Bone marrow (tissue), 2 donors: ENCODE measurements at places on chromosomes 5 and 9.
A peak's percentile ranks its signal among the peaks of the same experiment; 100 is the strongest.

DNA sequence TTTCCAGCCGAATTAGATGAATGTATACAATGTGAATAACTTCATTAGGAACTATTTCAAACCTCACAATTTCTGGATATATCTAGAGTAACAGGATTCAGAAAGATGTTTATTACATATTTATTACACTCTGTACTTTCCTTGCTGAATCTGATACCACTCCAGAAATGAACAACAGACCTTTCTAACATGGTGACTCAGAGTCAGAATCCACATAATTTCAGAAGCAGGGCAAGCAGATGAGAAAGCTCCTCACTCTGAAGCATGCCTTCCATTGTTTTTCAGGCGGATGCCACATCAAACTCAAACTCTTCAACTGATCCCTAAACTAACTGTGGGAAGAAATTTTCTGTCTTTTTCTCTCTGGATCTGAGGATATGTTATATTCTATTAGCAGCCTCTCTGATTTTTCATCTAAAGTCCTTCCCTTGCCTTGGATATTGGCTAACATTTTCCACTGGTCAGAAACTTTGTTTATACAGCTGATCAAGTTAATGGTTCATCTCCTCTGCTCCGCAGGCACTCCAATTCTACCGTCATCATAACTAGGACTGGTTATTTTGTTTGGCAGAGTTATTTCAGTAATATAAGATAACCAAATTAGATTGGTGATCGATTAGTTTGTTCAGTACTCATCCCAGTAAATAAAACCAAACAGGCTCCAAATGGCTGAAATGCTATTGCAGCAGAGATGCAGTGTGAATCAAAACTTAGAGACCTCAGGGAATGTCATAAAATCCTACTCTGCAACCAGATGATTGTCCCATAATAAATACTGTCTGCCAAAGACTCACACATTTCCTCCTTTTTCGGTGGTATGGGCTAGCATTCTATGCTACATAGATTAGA, 556.0 kb downstream of the EBF1 start:
- no peak for DNase-seq

DNA sequence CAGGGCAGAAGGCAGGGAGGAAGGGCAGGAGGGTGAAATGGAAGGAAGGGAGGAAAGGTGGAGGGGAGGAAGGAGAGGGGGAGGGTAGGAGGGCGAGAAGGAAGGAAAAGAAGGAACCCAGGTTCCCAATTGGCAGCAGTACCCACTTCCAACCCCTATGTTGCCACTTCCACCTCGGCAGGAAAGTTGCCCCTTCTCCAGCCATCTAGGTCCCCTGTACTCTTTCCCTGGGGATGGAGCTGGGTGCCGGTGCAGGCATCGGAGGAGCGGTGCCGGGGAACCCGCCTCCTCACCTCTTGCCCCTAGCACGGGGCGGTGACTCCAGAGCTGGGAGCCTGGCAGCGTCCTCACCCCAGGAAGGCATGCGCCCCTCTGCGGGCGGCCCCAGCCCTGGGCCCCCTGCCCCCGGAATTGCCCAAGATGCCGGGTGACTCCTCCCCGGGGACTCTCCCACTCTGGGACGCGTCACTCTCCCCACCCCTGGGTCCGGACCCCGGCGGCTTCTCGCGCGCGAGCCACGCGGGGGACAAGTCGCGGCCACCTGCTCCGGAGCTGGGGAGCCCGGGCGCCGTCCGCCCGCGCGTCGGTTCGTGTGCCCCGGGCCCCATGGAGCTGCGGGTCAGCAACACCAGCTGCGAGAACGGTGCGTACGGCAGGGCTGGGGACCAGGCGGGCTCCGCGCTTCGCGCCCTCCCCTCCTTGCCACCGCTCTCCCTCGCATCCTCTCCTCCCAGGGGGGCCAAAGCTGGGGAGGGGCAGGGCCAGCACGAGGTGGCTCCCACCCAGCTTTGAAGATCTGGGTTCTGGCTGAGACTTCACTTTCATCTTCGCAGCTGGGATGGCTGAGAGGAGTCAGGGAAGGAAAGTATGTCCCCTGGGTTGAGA, at the start of gene NIPAL4:
NIPAL4 (plus strand) TSS at position 499 of the 885 bp plus-strand sequence; CDS start at position 607, 108 bp downstream.
- no peak for DNase-seq

DNA sequence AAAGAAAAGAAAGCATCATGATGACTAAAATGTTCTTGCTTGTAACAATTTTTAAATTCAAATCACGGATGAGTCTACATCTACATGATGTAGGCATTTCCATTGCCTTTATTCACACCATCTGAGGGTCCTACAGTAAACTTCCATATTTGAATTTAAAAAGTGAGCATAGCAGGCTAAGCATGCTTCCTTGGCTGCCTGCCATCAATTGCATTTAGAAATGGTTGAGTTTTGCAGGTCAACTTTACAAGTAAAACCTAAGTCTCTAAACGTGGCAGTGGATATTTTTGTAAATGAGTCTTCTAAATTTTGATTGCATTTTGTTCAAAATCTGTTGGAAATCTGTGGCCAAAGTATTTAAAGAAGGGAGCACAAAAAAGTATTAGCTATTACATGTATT, 136.5 kb upstream of the PTCH1 start:
- DNase-seq = no peak

DNA sequence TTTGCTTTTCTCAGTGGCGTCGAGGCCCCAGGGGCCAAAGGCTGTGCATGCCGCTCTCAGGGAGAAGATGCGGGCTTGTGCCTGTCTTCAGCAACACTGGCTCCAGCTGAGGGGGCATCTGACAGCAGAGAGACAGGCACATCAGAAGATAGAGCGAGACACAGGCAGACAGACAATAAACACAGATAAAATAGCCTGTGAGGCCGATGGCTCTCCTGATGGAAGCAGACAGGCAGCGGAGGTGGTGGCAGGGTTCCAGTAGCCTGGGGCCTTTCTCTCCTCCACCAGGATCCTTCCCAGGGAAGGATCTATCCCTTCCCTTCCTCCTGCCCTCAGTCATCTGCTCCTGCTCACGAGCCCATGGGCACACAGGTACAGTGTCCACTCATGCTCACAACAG, 16.6 kb upstream of the UNC5A start:
- no peak for DNase-seq

- DNase-seq = no peak
Observed at GRCh38 chr9:121296213-121297127, 28.5 kb downstream of the GSN start.

DNA sequence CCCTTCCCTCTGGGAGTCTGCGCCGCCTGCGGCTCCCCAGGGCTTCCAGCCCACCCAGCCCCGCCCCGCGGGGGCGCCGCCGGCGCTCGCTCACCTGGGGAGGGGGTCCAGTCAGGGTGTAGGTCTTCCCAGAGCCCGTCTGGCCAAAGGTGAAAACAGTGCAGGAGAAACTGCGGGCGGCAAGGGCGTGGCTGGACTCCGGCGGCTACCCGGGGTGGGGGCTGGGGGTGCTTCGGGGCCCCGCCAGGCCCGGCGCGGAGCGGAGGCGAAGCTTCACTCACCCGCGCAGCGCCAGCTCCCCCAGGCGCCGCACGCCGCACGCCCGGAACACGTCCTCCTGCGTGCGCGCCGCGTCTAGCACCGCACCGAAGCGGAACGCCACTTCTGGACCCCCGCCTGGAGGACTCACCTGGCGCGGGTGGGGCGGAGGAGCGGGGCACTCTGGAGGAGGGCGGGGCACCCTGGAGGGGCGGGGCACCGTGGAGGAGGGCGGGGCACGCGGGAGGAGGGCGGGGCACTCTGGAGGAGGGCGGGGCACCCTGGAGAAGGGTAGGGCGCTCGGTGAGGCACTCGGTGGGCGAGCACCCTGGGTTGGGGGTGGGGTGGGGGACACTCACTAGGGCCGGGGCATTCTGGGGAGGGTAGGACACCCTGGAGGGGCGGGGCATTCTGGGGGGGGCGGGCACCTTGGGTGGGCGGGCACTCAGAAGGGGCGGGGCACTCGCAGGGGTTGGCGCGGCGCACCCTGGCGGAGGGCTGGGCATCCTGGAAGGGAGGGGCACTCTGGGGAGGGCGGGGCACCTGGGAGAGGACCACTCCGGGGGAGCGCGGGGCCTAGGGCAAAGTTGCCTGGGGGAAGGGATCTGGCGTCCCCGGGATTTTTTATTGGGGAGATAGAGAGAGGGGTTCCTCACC, 814 bp downstream of the KIF12 start:
- DNase-seq = no peak

GRCh38 chr5:111747337-111747736, 9.7 kb downstream of the NREP start:
- DNase-seq = no peak

DNA sequence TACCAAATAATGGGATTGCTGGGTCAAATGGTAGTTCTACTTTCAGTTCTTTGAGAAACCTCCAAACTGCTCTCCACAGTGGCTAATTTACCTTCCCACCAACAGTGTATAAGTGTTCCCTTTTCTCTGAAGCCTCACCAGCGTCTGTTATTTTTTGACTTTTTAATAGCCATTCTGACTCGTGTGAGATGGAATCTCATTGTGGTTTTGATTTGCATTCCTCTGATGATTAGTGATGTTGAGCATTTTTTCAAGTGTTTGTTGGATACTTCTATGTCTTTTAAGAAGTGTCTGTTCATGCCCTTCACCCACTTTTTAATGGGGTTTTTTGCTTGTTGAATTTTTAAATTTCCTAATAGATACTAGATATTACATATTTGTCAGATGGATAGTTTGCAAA, 28.4 kb upstream of the SUSD1 start:
- no peak for DNase-seq

DNA sequence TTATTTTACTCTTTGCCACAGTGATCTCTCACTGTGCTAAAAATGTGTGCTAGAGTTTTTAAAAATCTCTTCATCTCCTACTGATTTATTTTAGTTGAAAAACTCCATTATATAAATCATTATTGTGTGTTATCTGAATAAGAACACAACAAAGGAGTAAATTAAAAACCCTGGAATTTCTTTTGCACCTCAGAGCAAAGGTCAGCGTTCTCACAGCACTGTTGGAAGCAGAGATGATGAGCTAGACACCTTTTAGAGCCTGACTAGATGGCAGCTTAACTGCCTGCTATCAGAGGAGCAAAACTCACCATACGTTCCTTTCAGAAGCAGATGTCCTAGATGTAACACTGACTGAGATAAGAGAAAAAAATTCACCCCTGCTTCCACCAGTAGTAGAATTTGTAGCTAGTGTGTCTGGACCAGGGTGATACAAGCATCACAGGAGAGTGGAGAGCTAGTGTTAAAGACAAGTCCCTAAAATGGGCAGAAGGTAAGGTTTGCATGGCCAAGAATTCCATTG, 147.1 kb downstream of the ENTREP1 start:
- DNase-seq = no peak

GRCh38 chr5:107676702-107677101, 6.0 kb upstream of the EFNA5 start:
- no peak for DNase-seq

GRCh38 chr5:39774605-39775004, 349.8 kb upstream of the DAB2 start:
- no peak for DNase-seq

- no peak for DNase-seq
Observed at GRCh38 chr5:100186181-100186580, 349.0 kb upstream of the FAM174A start.

DNA sequence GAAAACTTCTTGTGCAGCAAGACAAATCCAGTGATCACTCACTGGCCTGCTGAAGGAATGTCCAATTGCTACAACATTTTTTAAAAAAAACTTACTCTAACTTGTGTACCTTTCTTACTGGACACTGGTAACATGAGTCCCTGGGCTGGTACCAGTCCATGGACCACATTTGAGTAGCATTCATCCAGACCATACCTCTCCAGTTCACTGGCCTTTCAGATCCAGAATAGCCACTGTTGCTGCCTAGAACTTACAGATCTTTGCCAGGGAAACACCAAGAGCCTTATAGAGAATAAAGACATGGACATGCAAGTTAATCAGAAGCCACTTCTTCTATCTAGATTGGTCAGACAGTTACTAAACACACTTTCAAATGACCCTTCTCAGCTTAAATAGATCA, 185.3 kb downstream of the TLE4 start:
- DNase-seq = no peak

GRCh38 chr9:91247278-91247677, 114.4 kb downstream of the AUH start:
- no peak for DNase-seq

DNA sequence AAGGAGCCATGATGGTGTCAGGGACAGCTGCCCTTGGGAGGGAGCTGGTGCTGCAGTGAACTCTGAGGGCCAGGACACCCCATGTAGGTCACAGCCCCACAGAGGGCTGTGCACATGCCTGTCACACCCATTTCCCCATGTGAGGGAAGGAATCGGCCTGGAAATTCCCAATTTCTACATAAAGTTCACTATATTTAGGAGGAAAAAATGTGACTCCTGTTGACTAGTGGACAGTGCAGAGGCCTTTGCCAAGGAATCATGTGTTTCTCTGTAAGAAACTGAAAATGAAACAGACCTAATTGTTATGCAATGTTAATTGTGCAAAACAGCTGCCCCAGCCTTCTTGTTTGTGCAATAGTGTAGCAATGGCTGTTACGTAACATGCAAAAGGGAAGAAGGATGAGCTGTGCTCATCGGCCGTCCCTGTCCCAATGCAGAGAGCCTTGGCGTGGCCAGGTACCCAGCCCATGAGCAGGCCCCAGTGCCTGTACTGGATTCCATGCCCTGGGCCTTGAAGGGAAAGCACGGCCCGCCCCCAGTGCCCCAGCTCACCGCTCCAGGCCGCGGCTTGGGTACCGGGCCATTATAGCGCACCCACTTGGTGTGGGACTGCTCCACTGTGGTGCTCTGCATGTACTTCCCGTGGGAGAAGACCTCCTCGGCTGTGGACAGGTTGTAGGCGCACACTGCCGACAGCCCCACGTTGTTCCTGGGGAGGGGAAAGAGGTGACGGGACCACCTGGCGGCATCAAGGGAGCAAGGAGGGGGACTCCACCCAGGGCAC, 70.0 kb downstream of the SECISBP2 start:
- DNase-seq = peak; percentile 62

- DNase-seq = no peak
Observed at GRCh38 chr5:74490814-74491213, 149.7 kb downstream of the ENC1 start.

- no peak for DNase-seq
Observed at GRCh38 chr9:20996809-20997208, 34.6 kb downstream of the HACD4 start.

GRCh38 chr9:79573412-79573923, 1.7 kb downstream of the TLE4 start:
- no peak for DNase-seq

- DNase-seq = no peak
Observed at GRCh38 chr9:131981116-131981776, 98.4 kb downstream of the MED27 start.

DNA sequence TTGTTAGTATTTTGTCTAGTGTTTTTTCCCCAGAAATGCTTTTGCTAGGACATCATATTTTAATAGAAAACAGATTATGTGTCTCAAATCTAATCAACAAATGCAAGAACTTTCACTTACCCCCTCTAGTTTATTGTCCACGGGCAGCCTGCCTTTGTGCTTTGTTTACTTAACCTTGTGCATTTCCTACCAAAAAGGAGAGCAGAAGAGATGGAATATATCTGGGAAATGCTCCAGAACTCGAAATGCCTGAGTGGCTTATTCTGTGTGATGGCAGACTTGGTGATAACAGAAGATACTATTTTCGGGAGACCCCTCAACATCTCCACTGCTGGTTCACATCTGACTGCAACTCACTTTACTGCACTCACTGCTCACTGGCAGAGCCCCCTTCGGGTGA, 33.3 kb upstream of the SPDL1 start:
- DNase-seq = no peak
